EH (cell line): ENCODE measurements at places on chromosomes 16 and 17.
A peak's percentile ranks its signal among the peaks of the same experiment; 100 is the strongest.

DNA sequence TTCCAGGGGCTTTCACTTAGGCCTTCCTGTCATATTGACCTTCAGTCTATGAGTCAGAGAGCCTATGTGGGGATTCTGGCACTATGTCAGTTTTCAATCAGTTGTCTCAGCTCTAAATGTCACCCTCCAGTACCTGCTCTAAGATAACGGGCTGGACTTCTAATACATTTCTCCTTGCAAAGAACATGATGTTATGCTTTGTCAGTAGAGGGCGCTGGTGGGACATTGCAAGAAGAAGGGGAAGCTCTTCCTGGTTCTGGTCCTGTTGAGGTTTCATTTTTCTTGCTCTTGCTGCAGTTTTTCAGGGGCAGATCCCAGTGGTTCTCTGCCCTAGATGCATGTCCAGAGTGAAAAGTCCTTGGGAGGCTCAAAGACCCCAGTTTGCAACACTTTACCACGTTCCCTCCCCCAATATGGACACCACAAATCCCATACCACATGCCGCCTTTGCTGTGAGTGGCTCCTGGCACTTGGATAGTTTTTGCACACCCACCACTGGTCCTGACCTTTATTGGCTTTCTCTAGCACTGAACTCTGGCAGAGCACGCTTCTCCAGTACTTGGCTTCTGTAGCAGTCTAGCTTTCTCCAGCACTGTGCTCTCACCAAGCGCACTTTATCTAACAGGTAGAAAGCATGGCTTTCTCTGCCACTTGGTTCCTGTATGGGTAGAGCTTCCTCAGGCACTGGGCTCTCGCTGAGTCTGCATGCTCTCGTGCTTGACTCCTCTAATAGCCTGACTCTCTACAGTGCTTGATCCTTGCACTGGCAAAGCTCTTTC lies 49.0 kb downstream of the BCL7C start:
- peak; percentile 89 for DNase-seq

- no peak for DNase-seq
Measured at GRCh38 chr17:45651145-45651709, 132.9 kb upstream of the CRHR1 start.

- DNase-seq: no peak
Measured at GRCh38 chr17:29642171-29642611, 19.5 kb upstream of the CORO6 start.

DNA sequence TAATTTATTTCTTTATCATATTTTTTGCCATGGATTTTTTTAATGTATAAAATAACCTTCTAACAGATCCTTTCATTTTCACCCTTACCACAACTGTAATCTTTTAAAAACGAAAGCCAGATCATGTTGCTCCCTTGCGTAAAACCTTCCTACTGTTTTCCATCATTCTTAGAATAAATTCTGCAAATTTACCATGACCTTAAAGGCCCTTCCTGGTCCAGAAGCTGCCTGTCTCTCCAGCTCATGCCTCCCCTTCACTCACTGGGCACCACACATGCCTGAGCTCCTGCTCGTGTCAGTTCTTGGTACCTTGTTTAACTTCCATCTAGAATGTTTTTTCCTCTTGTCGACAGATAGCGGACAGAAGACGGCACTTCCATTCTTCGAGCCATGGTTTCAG lies 245.0 kb upstream of the CDH5 start:
- no peak for DNase-seq

GRCh38 chr17:56635641-56636040 lies 42.1 kb downstream of the NOG start:
- peak; percentile 45 for DNase-seq

DNA sequence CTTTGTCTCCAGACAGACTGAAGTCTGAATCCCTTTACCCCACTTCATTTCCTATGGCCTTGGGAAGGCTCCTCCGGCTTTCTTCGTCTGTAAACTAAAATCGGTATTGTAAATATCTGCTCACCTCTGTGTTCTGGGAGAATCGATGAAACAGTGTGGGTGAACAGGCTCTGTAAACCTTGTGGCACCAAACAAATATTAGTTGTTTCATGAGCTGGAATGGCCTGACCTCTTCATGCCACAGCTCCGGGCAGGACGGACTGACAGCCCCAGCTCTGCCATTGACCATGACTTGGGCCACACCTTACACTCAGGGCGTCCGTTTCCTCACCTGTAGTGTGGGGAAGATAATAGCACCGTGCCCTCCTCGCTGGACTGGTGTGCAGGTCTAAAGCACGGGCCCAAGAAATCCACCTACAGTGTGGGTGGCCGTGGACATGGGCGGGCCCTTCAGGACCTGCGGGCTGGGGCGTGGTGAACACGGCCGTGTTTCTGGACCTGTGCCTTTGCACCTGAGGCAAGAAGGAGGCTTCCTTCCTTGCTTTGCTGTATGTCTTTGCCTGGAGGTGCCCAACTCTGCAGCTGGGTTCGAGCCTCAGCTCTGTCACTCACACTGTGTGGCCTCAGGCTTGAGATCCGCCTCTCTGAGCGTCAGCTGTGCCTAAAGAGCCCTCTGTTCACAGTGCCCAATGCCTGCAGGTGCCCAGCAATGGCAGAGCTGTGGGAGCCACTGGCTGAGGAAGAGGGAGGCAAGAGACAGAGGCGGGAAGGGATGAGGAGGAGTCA lies 6.1 kb upstream of the OSGIN1 start:
- no peak for DNase-seq

- no peak for DNase-seq
Measured at GRCh38 chr16:52308051-52308450, 238.9 kb downstream of the TOX3 start.

- DNase-seq: peak; percentile 38
Measured at GRCh38 chr16:82061861-82062525, 26.9 kb downstream of the HSD17B2 start.

GRCh38 chr17:39069114-39069756 lies 82.2 kb downstream of the PLXDC1 start:
- peak; percentile 70 for DNase-seq

GRCh38 chr17:74360899-74361229 lies 804 bp downstream of the BTBD17 start:
- no peak for DNase-seq

GRCh38 chr16:28304214-28304613 lies 11.9 kb downstream of the SBK1 start:
- peak; percentile 36 for DNase-seq

- DNase-seq: no peak
Measured at GRCh38 chr17:2511138-2511461, 588 bp downstream of the METTL16 start.

DNA sequence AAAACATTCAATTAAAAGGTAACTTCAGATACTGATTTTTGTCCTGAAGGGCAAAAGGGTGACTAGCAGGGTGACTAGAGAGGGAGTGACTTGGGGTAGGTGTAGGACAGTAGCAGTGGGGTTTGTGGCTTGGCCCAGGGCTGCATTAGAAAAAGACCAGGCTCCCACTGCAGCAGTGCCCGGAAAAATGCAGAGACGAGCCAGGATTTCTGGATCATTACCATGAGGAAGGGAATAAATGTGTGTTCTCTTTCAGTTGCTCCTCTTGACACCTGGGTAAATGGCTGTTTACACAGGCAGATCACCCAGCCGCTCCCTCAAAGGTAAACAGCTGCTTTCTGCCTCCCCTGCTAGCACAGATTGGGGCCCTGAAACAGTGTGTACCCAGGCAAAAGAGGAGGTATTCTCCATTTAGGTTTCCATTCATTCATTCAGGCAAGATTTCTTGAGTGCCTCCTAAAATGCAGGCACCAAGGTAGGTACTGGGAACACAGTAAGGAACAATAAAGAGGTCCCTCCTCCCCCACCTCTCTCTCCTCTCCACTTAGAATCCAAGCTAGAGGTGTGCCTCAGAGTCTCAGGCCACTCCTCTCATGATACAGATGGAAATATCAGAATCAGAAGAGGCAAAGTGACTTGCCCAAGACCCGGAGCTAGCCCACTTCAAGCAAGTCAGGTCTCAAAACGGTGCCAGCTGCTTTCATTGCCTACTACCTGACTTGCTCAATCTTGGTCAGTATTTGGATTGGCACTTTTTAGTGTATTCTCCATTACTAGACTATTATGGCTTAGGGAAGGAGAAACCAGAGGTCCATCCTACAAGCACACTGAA lies 15.2 kb upstream of the TOX3 start:
- no peak for DNase-seq

- no peak for DNase-seq
Measured at GRCh38 chr16:29726845-29727377, 18.9 kb downstream of the C16orf54 start.

DNA sequence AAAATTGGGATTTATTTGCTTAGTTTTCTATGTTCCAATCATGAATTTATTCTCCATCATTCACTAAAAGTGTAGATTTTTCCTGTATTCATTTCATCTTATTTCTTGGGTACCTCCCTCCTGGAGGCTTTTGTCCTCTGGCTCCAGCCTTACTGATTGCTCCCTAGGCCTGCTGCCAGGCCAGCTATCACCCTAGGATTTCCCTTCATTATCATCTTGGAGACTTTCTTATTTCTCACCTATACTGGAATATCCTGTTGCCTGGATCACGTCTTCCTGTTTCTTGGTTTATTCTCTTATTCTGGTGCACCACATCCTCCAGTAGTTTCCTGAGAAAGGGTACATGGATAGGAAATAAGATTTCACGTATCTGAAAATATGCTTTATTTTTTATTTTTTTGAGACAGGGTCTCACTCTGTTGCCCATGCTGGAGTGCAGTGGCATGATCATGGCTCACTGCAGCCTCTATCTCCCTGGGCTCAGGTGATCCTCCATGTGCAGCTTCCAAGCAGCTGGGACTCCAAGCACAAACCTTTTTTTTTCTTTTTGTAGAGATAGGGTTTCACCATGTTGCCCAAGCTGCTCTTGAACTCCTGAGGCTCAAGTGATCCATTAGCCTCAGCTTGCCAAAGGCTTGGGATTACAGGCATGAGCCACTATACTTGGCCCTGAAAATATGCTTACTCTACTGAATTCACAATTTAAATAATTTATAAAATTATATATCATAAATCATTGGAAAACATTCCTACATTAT lies 13.3 kb upstream of the KPNB1 start:
- no peak for DNase-seq

DNA sequence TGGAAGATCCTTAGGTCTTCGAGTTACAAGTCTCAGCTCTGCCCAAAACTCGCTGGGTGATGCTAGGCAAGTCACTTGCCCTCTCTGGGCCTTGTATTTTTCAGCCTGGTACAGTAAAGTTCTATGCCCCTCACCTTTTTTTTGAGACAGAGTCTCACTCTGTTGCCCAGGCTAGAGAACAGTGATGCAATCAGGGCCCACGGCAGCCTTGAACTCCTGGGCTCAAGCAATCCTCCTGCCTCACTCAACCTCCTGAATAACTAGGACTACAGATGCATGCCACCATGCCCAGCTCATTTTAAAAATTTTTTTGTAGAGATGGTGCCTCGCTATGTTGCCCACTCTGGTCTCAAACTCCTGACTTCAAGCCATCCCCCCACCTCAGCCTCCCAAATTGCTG lies 3.8 kb downstream of the MYH11 start:
- no peak for DNase-seq

- no peak for DNase-seq
Measured at GRCh38 chr17:67765623-67766022, 47.9 kb downstream of the NOL11 start.

- DNase-seq: peak; percentile 93
Measured at GRCh38 chr16:57447186-57447962, at the start of the genes CIAPIN1 and COQ9. Gene CIAPIN1, minus strand, starts transcription at chr16:57447385. Its CDS starts 6,457 bp downstream, at chr16:57440928. Gene COQ9, plus strand, starts transcription at chr16:57447479. Its CDS starts 27 bp downstream, at chr16:57447506.

- peak; percentile 90 for DNase-seq
Measured at GRCh38 chr16:53913099-53913870, 209.3 kb downstream of the FTO start.

DNA sequence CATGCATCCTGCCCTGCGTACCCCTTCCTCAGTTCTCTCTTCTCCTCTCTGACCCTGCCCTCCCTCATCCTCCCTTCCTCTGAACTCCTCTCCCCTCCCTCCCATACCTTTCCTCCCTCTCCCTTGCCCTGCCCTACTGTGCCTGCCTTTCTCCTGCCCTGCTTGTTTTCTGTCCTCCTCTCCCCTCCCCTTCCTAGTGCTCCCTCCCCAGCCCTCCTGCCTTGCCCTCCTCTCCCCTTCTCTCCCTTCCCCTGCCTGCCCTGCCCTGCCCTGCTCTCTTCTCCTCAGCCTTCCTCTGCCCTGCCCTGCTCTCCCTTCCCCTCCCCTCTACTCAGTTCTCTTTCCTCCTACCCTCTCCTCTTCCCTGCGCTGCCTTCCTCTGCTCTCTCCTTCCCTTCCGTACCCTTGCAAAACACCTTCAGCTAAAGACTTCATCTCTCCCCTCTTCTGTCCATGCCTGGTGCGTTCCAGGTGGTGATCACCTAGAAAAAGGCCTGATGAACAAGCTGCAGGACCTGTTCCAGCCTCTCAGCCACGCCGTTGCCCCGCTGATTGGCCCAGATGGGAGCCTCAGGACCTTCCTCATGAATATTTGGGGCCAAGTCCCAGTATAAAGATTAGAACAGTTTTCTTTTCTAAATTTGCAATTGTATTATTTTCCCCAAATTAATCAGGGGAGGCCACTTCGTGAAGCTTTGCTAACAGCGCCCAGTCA lies 290.5 kb downstream of the CPPED1 start:
- no peak for DNase-seq

- peak; percentile 50 for DNase-seq
Measured at GRCh38 chr17:78159575-78160158, 8.7 kb upstream of the SYNGR2 start.

DNA sequence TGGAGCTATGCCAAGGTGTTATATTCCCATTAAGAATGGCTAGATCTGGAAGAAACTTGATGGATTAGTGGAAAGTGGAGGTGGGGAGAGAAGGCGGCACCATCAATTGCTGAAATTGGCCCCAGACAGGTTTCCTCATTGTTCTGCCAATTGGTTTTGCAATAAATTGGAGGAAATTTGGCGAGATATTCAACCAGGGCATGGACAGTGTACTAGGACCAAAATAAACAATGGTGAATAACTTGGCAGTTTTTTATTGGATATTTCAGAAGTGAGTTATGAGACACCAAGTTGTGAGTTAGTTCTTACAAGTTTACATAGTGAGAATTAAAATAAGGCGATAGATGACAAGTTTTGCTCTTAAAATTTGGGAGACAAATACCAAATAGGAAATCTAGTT lies 41.1 kb upstream of the SOX9 start:
- DNase-seq: no peak
